ENCODE measurements at places on chromosomes 4 and X.
A peak's percentile ranks its signal among the peaks of the same experiment; 100 is the strongest.

DNA sequence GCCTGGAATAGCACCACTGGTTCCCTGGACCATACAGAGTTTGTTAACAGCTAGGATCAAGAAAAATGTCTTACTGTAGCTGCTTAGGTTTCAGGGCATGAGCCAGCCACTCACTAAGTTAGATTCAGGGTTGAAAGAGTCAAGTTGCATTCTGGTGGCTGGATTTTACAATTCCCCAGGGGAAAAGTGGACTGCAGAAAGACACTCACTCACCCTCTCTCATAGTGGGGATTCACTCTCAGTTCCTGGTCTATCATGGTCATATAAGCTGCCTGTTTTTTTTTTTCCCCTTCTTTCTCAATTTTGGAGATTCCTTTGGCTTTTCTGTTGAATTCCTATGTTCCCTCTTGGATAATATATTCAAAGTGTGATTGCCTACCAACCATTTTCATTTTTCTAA, 744.2 kb upstream of the GRIA3 start:
- no peak for DNase-seq

- DNase-seq = no peak
Measured at GRCh38 chr4:145130788-145131399, 32.8 kb downstream of the ABCE1 start.

DNA sequence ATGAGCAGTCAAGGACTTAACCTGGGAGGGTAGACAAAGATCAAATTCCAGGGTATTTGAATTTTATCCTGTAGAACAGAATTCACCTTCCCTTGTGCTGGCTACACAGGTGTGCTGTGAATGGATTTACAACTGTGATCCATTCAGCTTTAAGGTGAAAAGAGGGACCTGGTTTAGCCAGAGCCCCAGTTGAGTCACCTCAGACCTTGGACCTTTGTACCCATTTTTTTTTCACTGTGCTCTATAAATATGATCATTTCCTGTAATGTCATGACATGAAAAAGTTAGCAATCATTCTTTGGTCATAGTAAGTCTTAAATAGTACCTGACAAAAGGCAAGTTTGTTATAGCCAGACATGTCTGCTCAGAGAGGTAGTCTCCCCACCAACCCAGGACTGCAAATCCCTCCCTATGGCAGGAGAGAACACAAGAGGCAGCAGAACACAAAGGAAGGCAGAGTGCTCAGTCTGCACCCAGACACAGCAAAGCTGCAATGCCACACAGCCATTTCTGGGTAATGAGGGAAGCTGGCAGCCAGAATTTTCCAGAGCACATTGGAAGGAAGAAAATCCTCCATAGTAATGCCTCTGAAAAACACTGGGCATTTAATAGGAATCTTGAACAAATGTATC, 77.9 kb downstream of the CXXC4 start:
- no peak for DNase-seq

DNA sequence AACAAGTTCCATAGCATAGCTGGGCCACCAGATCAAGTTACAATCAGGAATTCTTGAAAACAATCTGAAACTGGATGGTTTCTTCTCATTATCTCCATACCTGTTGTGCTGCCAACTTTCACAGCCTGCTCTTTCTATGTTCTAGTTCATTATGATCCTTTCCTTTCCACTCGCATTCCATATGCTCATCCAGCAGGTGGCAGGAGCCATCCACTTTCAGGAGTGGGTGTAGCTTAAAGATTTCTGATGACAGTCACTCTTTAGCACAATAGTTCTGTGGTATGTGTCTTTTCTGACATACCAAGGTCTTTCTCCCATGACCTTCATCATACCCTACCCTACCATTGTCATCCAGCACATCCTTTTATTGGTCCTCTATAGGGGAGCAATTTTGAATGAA, 46.4 kb downstream of the PAGE2 start:
- DNase-seq = peak; percentile 38

DNA sequence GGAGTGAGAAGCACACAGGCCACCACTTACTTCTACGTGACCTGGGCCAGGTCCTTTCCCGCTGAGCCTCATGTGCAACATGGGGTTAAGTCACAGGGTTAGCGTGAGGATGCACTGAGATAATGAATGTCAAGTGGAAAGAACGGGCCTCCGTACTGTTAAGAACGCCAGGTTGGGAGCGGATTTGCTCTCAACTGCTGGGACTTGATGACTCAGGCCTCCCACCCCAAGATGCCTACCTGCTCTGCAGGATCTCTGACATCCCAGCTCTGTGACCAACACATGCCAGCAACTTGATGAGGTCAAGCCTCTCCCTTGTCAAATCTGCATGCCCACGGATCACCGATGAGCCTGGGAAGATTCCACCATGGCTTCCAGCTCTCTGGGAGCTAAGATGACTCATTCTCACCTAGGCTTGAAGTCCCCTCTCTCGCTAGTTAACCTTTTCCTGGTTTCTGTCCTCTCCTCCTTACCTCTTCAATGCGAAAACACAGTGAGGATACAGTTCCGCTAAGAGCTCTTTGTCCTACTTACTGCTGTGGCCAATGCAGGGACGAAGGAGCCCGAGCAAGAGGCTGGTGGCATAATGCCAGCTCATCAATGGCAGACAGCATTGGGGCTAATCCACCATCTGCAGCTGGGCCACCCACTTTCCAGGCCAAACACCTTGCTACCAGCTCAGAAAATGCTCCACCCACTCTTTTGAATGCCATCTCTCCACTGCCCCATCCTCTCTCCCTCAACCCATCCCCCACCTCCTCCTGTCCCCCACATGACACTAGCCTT, 67.6 kb downstream of the PJA1 start:
- no peak for DNase-seq

DNA sequence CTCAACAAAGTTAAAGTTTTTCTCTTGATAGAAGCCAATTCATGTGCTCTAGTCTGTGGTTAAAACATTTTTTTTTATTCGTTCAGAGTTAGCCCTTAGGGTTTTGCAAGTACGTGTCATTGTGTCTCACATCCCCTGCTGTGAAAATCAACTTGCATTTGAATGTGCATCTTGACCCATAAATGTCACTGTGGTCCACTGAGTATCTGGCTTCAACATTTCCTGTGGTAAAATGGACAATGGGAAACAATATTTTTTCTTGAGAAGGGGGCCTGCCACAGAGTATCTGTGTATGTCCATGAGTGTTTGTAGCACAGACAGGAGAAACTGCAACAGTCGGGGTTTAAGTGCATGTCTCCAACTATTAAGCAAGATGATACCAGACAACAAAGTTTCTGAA, 554.8 kb upstream of the TENM3 start:
- no peak for DNase-seq

DNA sequence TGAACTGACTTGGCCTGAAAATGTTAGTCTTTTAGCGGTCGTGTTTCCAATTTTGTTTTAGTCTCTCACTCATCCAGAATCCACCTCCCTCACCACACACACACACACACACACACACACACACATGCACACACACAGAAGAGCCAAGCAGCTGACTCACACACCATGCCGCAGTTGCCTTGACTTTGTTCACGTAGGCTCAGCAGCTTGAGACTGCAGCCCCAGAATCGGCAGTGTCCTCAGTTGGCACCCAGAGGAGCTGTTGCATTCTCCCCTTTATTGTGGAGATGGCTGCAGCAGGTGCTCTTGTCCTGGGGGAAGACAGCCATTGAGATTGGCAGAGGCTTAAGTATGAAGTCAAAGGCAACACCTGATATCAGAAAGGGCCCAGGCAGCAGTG, 20.9 kb upstream of the XPNPEP2 start:
- DNase-seq = peak; percentile 14

- DNase-seq = peak; percentile 29
Measured at GRCh38 chrX:15815779-15816437, 25.6 kb downstream of the ZRSR2 start.

- DNase-seq = no peak
Measured at GRCh38 chrX:57607295-57608187, 15.7 kb downstream of the ZXDB start.

DNA sequence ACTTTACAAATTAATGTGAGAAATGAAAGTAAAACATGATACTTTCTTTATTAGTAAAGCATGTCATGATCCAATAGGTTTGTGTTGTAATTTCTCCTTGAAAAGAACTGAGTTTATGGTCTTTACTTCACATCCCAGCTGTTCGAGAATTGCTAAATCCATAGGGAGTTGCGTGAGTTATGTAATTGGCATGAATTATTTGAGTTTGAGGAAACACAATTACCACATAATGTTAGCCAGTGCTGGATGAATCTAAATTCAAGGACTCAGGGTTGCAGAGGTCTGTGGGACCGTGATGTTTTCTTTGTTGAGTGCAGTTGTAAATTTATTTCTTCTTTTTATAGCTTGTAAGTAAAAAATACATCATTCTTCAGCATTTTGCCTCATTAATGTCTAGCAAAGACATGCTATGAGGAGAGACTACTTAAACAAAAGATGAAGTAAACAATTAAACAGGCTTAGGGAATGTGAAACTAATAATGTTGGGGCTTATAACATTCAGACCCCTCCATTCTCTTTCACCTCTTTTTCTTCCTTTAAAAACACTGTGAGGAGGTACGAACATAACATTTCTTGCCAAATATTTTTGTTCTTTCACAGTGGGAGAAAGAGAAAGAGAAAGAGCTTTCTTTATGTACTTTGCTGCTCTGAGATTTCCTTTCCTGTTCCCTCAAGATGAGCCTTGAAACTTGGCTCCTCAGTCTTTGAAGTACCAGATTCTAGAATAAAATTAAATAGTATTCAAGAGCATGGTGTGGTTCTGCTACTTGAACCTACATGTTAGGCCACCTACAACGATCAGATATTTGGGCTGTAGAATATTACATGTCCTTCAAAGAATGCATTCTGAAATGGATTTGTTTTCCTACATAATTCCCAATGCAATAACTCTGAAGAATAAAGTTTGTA, 159.6 kb upstream of the ANK2 start:
- DNase-seq = no peak

GRCh38 chr4:55539658-55540057, 7.1 kb downstream of the CLOCK start:
- DNase-seq = no peak

DNA sequence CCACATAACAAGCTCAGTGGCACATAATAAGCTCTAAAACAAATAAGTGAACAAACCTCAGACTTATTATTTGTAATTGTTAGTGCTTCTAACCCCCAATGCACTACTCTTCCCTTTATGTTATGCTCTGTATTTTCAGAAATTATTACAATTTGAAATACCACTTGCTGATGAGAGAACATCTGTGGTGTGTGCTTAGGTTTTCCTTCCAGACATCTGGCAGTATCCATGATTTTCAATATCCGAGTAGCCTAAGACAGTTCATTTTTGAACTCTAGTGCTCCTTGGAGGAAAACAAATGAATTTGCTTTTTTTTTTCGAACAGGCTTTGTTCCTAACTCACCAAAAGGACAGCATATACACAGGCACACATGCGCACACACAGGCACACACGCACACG, 278.7 kb upstream of the CLNK start:
- DNase-seq = no peak

- DNase-seq = no peak
Measured at GRCh38 chrX:41482154-41482850, 35.2 kb downstream of the NYX start.

- DNase-seq = no peak
Measured at GRCh38 chr4:112038861-112039260, 106.4 kb upstream of the FAM241A start.

- DNase-seq = no peak
Measured at GRCh38 chr4:187478292-187479140, 517.1 kb upstream of the ZFP42 start.

DNA sequence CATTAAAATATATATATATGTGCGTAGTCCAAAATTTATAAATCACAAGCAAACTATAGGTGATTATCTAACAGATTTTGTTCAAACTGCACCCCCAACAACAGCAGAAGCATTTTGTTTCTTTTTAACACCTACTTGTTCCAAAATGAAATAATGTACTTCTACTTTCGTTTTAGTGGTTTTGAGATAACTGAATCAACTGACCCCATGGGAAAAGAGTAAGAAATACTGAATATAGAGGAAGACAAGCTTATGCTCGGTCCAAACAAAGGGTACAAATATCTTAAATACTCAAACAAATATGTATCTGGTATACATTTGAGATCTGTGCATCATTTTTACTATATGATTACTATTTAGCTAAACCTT, 22.4 kb downstream of the MAP7D3 start:
- DNase-seq = no peak

GRCh38 chrX:73832319-73832718, 269.3 kb downstream of the CHIC1 start:
- DNase-seq = no peak

DNA sequence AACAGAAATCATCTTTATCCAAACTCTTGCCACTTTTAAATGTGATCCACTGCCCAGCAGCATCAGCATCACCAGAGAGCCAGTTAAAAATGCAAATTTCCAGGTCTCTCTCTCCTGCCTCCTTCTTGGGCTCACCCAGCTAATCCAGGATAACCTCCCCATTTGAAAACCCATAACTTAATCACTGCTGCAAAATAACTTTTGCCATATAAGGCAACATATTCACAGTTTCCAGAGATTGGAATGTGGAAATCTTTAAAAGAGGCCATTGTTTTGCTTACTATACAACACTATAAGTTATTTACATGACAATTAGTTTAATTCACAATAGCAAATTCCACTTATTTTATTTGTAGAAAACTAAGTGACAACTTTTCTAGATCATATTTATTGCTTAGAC, 4.8 kb upstream of the EXOSC9 start:
- DNase-seq = no peak

GRCh38 chr4:44701037-44701436, 22.8 kb downstream of the GUF1 start:
- DNase-seq = no peak

DNA sequence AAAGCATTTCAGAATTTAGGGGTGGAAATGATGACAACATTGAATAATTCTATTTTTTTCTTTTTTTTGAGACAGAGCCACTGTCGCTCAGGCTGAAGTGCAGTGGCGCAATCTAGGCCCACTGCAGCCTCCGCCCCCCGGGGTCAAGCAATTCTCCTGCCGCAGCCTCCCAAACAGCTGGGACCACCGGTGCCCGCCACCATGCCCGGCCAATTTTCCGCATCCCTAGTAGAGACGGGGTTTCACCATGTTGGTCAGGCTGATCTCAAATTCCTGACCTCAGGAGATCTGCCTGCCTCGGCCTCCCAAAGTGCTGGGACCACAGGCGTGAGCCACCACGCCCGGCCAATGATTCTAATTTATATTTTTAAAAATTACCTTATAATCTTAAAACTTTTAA, 7.2 kb downstream of the NBDY start:
- DNase-seq = no peak

- peak; percentile 26 for DNase-seq
Measured at GRCh38 chr4:99885063-99885664, 9.1 kb downstream of the LAMTOR3 start.

- DNase-seq = no peak
Measured at GRCh38 chr4:120919358-120919757, 3.2 kb downstream of the PRDM5 start.

- no peak for DNase-seq
Measured at GRCh38 chrX:55210931-55211677, 9.0 kb upstream of the PAGE5 start.

DNA sequence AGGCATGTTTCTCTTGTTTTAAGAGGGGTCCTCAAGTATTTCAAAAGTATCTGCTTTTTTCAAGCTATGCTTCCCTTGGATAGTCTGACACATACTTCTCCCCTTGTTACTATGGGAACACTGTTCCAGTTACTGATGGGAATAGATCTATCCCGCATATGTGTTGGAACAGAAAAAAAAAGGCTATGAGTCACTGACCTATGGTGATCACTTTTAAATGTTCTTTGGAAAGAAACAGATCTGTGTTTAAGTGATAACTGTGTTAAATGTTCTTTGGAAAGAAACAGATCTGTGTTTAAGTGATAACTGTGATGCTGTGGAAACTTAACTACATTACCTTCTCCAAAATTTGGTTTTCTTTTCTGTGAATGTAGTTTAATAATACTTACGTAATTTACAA, 303.2 kb downstream of the TEX13C start:
- no peak for DNase-seq

GRCh38 chrX:9788911-9789310, 2.7 kb downstream of the SHROOM2 start:
- DNase-seq = peak; percentile 72
